ENCODE measurements at places on chromosomes 7 and 10. TPM values are rescaled to one million over a fixed set of nuclear protein-coding genes. Genes with fewer than 3 reads are reported as not detected.

ZNF727 gene
- 0.53 TPM for total RNA-seq

CACNA2D1 gene
- not detected for total RNA-seq

INA gene
- not detected for total RNA-seq

TMEM176B gene
- total RNA-seq: 0.47 TPM

PAPSS2 gene
- total RNA-seq: not detected

OR2A1 gene
- total RNA-seq: not detected

C10orf88 gene
- total RNA-seq: 12.5 TPM

TRIM50 gene
- total RNA-seq: not detected

PRKG1 gene
- not detected for total RNA-seq

OPN4 gene
- total RNA-seq: not detected
